ENCODE measurements at places on chromosomes 12 and 14. TPM values are rescaled to one million over a fixed set of nuclear protein-coding genes. Genes with fewer than 3 reads are reported as not detected.

Gene MANSC1
- total RNA-seq, result 3.9 TPM

Gene BTBD6
- 73.1 TPM for total RNA-seq

Gene PIANP
- total RNA-seq, result 1.3 TPM

Gene GOLT1B
- 54.5 TPM for total RNA-seq

Gene ETFRF1
- total RNA-seq, result 16.5 TPM

Gene AICDA
- not detected for total RNA-seq

Gene CLEC2A
- total RNA-seq, result not detected

Gene RACGAP1
- total RNA-seq, result 14.5 TPM

Gene LGR5
- 2.2 TPM for total RNA-seq

Gene SCNN1A
- total RNA-seq, result not detected

Gene TNFRSF1A
- 134 TPM for total RNA-seq

Data from smooth muscle cell of the pulmonary artery (primary cell).